ENCODE measurements at places on chromosomes 4 and X.

GRCh38 chrX:118717678-118718391 is 9.6 kb upstream of the IL13RA1 start:
- DNase-seq: no peak

DNA sequence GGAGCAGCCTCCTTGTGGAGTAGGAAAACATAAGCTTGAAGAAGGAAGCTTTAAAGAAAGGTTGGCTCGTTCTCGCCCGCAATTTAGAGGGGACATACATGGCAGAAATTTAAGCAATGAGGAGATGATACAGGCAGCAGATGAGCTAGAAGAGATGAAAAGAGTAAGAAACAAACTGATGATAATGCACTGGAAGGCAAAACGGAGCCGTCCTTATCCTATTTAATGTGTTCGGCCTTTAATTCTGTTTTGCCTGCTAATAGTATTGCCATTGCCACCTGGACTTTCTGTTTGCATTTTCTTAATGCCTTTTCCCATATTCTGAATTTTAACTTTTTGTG is 1.4 kb downstream of the TCEAL1 start:
- DNase-seq: no peak

DNA sequence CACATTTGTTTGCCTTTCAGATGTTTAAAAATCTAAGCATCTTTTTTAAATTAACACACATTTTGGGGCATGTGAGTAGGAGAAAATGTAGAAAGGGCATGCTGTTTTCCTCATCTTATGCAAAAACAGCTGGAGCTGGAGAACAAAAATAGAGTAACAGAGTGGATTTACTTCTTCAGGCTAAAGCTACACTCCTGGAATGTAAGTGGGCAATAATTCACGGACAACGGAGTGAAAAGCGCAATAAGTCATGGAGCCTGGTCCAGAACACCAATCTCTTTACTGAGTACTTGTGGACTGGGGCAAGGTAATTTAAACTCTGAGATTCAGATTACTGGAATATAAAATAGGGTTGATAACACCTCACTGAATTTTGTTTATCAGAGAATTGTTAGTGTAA is 1018.8 kb upstream of the HS3ST1 start:
- no peak for DNase-seq

- DNase-seq: no peak
Measured at GRCh38 chr4:7647600-7648543, 213.1 kb upstream of the PSAPL1 start.

DNA sequence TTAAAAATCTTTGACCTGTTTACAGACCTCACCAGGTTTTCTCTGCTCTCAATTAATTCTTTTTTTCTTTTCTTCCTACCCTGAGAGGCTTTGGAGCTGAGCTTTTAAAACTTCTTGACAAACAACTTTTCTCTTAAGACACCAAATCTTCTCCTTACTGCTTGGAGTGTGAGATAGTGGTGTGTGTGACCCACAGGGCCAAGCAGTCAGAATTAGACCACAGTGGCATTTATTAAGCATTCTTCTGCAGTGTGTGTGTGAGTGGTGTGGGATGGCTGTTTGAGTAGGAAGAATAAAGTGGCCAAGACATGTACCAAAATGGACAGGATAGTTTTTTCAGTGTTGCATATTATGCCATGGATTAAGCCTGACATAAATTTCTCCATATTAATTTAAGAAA is 665.1 kb downstream of the RAPGEF2 start:
- no peak for DNase-seq

DNA sequence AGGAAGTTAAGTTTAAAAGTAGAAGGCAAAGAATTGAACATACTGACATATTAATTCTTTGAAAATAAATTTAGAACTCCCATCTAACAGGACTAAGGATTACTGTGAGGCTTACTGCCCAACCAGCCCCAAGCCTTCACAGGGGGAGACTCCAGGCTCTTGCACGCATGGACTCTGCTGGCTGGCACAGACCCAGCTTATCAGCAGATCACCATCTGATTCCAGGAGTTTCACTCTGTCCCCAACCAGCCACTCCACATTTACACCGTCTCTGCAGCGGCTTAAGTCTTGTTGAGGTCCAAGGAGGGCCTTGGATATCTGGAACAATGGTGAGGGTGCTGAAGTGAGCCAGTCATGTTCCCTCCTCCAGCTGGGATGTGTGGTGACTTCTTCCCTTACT is 16.4 kb upstream of the OTUD4 start:
- DNase-seq: no peak

GRCh38 chr4:140122891-140123290 is 31.1 kb downstream of the MAML3 start:
- no peak for DNase-seq

- no peak for DNase-seq
Measured at GRCh38 chrX:101595739-101596419, 21.9 kb downstream of the ARMCX6 start.

GRCh38 chr4:74161666-74162450 is 3.9 kb downstream of the MTHFD2L start:
- DNase-seq: no peak

GRCh38 chrX:24696294-24696693 is 2.6 kb downstream of the POLA1 start:
- DNase-seq: no peak
